DMS153 (cell line): ENCODE measurements at places on chromosomes 7 and 10.

- no peak for DNase-seq
Observed at GRCh38 chr10:124464028-124464965, 2.7 kb downstream of the LHPP start.

GRCh38 chr7:156998988-156999957 lies 11.2 kb downstream of the MNX1 start:
- DNase-seq: no peak

DNA sequence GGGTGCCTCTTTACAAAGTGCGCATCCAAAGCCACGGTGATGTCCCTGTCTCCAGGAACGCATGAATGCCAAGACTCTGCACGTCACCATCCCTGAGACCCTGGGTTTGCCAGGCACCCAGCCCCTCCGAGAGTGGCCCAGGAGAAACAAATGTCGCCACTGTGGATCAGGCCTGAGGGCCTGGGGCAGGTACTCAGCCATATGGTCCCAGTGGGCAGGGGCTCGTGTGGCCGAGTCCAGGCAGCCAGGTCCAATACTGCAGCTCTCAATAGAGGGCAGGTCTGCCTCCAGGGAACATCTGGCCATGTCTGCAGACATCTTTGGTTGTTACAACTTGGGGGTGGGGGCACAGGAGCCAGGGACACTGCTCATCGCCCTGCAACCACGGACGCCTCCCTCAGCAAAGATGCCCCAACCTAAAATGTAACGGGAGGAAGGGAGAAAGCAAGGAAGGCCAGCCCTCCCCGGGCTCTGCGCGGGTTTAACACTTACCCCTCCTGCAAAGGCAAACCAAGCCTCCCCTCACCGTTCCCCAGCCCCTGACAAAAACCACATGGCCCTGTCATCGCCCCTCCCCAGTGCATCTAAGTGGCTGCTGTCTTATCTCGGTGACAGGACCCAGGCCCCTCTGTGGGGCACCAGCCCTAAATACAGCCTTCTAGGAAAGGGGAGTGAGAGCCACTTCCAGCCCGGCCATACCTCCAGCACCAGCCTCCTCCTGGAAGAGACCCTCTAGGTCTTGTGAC lies 10.3 kb upstream of the PAPOLB start:
- DNase-seq: no peak

- no peak for DNase-seq
Observed at GRCh38 chr10:108082596-108082995, 918.1 kb upstream of the SORCS1 start.

DNA sequence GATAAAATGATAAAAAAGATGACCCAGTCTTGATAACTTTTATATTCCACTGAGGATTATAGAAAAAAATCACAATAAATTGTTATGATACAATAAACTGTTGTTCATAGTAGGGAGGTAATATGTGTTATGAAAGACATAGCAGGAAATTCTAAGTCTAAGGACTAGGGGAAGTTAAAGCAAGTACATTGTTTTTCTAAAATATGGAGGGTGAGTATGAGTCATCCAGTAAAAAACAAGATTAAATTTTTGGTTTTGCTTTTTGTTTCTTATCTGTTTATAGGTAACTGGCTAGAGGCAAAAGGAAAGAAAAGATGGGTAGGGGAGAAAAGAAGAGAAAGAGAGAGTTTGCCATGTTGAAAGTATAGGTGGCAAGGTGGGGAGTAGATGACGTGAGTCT lies 188.4 kb downstream of the POLR1F start:
- DNase-seq: no peak
